ENCODE measurements at places on chromosomes 2 and 18.

GRCh38 chr18:25896178-25896780, 194.1 kb downstream of the SS18 start:
- no peak for DNase-seq

- DNase-seq = no peak
Measured at GRCh38 chr2:99660616-99661406, 171.0 kb upstream of the REV1 start.

- no peak for DNase-seq
Measured at GRCh38 chr2:205580212-205580987, 101.9 kb upstream of the NRP2 start.

DNA sequence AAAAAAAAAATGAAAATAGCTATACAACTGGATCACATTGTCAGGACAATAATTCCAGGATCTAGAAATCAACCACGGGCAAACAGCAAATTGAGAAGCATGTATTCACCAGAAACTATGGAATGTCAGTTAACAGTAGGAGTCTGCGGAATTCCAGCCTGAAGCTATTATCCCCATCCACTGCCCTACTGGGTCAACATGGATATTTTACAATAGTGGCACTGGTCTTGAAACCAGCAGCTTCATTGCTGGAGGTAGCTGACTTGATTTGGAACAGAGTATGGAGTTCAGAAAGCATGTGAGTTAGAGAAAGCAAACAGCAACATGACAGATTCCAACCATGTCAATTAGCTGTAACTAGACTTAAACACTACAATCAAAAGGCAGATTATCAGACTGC, 55.7 kb upstream of the PDE1A start:
- DNase-seq = no peak

- DNase-seq = no peak
Measured at GRCh38 chr18:46152436-46152807, 48.2 kb downstream of the HAUS1 start.

DNA sequence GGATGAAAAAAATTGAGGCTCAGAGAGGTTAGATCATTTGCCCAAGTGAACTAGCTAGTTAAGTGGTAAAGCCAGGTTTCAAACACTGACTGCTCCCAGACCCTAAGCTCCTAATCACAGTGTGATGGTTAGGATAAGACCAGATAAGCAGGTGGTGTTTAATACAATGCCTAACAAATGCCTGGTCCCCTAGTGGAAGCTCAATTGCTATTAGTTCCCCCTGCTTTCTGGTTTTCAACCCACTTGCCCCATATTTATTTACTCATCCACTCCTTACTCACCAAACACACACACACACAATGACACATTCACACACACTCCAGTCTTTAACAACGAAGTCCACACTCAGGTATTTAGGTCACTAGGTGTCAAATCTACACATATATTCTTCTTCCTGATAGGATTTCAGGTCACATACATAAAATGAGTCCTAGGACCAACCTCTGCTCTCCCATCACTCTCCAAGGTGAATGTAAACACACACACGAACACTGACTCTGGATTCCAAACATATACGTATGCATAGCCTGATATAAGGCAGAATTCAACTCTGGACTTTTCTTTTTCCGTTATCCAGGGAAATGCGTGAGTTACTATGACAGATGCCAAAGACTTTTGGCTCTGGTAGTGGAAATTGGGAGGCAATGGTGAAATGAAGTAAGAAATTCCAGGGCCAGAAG, 73.6 kb upstream of the TSPYL6 start:
- no peak for DNase-seq

DNA sequence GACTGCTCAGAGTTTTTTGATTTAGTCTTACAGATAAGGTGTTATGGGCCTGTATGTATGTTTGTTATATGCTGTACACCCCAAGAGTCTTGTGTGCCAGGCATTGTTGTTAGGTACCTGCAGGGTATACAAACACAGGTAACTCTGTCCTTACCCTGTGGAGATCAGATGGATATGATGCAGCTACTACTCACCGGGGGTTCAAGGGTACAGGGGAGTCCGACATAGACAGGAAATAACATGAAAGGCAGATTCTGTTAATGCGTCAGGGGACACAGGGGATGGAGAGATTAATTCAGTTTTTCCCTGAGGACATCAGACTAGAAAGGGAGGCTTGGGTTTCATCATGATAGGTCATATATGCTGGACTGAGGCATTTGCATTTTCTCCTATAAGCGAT, 31.3 kb downstream of the TRAK2 start:
- no peak for DNase-seq

DNA sequence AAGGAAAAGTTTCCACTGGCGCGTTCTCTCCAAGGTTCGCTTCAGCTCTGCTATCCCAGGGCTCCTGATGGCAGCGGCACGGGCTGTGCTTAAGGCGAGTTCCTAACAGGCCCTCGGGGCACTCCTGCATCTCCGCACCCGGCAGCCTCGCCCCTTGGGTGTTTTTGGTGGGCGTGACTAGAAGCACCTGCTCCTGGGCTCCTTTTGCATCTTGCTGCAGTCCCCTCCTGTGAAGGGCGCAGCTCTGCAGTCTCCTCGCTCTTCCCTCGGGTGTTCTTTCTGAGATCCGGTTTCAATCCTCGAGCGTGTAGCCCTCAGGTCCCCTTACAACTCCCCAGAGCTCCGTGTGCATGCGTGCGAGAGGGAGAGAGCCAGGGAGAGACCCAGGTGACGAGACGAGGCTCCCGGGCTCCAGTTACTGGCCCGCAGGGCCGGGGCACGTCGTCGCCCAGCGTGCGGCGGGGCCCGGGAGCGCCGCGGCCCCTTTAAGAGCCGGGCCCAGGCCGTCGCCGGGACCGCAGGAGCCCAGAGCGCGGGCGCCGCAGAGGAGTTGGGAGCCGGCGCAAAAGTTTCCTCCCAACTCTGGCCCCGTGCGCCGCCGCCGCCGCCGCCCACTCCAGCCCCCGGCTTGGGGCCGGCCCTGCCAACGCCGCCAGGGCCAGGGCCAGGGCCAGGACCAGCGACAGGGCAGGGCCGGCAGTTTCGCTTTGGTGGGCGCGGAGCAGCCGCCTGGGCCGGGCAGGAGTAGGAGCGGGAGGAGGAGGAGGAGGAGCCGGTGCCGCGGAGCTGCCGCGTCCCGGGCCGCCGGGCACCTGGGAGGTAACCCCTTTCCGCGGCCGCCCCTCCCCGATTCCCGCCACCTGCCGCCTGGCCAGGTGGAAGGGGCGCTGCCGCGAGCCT, at the start of gene PARD3B:
Gene PARD3B (plus strand): TSS at position 515 of the 900 bp plus-strand sequence. CDS start 525 bp downstream, outside the sequence.
- DNase-seq = no peak

DNA sequence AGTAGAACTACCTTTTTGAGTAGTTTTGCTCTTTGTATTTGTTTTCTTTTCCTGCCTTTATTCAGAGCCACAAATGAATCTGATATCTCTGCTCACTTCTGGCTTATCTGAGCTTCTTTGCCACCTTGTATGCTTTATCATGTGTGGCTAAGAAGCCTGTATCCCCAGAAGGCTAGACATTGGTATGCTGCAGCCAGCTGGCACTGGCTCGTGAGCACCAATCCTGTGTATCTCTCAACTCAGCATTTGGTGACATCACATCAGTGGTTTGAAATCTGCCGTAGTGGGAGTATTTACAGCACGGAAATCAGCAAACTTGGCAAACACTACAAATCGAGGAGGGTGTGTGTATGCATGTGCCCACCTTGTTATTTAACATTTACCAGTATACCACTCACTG, 183.7 kb upstream of the LHCGR start:
- DNase-seq = no peak

DNA sequence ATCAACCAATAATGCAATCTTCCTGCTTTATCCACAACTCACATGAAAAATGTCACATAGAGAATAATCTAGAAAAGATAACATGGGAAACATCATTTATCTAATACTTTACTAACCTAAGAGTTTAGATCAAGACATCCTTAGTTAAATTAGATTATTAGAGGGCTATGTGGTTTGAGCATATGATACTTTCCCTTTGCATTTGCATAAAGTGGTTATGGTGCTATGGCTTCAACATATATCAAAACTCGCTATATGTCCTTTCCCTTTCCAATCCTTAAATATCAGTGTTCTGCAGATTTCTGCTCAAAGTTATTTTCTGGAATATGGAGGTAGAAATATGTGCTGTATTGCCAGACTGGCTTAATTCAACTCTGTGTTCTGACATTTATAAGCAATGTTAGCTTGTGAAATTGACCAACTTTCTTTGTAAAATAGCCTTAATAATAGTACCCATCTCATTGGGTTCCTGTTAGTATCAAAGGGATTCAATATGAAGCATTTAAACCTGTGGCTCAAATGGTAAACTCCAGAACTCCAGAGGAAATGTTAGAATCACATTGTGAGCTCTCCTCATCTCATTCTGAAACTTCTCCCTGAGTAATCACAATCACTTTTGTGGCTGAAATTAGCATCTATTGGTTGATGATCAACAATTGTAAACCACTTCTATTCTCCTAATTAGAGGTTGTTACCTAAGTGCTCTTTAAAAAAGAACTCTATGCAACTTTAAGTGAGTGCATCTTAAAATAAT, 1089.9 kb upstream of the SLC39A10 start:
- DNase-seq = no peak

- no peak for DNase-seq
Measured at GRCh38 chr18:76765649-76766048, 56.7 kb upstream of the ZNF236 start.

- no peak for DNase-seq
Measured at GRCh38 chr2:207110310-207110709, 55.4 kb downstream of the KLF7 start.

DNA sequence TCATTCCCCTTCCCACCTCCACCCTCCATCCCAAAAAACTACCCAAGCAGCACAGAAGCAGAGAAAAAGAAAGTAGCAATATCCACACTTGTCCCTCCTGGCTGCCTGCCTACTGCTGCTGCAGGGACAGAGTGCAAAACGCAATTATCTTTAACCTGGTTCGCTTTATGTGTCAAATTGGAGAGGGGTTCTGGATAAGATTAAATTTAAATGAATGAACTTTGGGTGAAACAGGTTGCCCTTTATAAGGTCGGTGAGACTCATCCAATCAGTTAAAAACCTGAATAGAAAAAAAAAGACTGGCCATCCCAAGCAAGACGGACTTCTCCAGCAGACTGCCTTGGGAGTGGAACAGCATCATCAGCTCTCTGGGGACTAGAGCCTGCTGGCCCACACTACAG, 62.6 kb downstream of the ANKRD44 start:
- no peak for DNase-seq

GRCh38 chr18:14927701-14928100, 179.7 kb downstream of the ANKRD30B start:
- DNase-seq = no peak

- DNase-seq = no peak
Measured at GRCh38 chr18:35050028-35050546, 8.9 kb downstream of the MAPRE2 start.

- DNase-seq = no peak
Measured at GRCh38 chr2:105443617-105444598, 45.1 kb upstream of the FHL2 start.

DNA sequence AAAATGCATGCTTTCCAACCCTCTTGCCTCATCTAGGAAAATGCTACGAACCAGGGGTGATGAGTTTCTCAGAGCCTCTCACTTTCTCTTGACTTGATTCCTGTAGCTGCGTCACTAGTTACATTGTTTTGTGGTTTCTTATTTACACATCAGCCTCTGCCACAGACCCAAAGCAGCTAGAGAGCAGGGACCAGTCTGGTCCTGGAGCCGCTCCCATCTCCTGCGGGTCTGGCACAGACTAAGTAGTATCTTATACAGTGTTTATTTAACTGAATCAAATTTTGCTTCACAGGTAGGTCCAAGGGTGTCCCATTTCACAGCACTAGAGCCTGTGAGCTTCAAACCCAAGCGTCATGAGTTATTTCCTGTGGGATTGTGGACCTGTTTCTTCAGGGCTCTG, 310.5 kb downstream of the MYCN start:
- no peak for DNase-seq

DNA sequence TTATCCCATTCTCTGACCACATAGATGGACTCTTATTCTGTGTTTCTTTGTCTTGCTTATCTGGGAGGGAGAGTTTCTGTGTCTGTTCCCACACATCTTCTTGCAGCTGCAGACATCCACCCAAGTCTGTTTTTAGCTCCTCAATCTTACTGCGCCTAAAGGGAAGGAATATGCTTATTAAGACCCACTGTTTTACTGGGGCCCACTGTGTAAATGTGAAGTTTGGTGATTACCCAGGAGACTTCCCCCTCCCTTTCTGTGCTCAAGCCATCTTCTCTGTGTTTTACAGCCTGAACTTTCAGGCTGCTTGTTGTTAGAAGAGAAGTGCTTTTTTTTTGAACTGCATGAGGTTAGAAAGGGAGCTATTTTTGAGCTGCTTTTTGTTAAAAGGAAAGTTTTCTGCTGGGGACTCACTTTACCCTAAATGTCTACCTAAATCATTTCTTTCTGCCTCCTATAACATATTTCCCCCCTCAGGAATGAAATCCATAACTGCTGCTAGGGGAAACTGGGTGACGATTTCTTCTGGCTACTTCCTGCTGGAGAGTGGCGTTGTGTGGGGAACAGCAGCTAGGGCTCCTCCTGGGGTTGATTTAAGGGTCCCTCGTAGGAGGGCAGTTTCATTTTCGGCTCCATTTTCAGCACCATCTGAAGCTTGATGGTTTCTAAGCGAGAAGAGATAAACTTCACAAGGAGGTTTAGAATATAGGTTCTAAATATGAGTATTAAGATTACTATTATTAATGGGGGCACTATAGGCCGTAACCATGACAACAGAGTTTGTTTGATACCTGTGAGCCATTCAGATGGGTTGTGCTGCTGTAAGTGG, 39.5 kb upstream of the GMCL1 start:
- no peak for DNase-seq

GRCh38 chr2:59920307-59920706, 633.1 kb downstream of the BCL11A start:
- no peak for DNase-seq

DNA sequence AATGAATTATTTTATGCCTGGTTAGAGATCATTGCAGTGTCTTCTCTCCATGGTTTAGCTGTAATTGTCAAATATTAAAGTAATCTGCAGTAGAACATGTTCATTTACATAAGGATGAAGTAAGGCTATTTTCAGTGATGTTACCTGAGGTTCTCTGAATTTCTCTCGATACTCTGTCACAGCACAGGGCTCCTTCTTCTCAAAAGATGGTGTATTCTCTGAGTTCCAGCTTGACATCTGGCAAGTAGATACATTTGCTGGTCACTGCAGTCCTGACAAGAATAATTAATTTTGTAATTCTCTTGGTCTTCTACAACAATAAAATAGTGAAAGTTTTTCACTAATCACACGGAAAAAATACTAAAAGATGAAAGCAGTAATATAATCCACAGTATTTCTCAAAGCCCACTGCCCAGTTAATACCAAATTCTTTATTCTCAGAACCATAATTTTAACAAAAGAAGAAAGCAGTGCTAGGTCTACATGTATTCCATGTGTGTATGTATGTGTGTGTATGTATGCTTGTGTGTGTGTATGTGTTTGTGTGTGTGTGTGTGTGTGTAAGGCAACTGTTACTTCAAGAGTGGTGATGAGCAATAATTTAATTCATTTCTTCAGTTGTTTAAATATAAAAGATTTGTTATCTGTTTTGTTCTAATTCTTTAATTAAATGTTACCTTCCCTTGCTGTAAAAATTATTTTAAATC, 1165.5 kb upstream of the SLC39A10 start:
- no peak for DNase-seq

- no peak for DNase-seq
Measured at GRCh38 chr2:86295066-86295465, 42.4 kb downstream of the REEP1 start.
